ENCODE measurements at places on chromosomes 13 and 19.

DNA sequence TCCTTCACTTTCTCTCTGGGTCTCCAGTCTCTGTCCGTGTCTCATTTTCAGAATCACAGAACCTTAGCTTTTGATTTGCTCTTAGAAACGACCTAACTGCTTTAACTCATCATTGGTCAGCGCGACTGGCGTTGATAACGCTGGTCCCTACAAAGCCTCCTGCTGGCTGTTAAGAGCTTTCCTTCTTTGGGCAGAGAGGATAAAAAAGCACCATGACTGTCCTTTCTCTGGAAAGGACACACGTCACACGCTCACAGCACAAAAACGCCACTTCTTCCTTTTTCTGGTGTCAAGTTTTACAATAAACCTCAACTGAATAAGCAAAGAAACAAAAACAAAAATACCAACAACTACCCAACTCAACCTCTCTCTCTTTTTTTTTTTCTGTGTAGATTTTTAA lies 1.7 kb upstream of the KLK12 start:
- DNase-seq, result no peak

- no peak for DNase-seq
Observed at GRCh38 chr13:114035186-114035582, 61.3 kb upstream of the C13orf46 start.

GRCh38 chr19:30312582-30313352 lies 59.4 kb upstream of the ZNF536 start:
- DNase-seq, result no peak

DNA sequence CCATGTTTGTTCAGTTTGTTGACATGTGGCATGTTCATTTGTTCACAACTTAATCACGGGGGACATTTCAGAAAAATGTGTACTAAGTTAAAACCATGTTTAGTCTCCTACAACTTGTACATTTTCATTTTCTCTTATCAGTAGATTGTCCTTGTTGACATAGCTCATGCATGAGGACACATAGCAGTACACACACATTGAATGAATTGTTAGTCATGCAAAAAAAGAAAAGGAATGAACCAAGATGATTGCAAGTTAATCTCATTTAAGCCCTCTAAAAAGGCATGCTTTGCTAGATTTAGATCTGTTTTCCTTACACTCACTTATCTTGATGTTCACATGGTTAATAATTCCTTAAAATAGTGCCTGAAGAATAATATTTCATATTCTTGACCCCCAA lies 38.2 kb upstream of the AKAP11 start:
- DNase-seq, result no peak

DNA sequence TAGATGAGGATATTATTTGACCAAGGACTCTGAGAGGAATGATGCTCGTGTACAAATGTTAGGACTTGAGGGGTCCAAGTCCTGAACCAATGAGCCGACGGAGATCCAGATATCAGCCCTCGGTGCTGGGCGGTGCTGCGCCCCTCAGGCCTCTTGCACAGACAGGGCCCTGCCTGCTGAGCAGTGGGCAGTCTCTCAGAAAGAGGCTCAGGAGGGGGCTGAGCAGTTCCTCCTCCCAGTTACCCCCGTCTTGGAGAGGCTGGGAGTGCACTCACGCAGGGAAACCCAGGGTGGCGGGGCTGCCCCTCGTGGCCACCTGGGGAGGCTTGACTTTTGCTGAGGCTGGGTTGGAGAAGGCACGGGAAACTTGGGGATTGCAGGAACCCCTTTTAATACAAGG lies 18.4 kb downstream of the TEX29 start:
- DNase-seq, result no peak

DNA sequence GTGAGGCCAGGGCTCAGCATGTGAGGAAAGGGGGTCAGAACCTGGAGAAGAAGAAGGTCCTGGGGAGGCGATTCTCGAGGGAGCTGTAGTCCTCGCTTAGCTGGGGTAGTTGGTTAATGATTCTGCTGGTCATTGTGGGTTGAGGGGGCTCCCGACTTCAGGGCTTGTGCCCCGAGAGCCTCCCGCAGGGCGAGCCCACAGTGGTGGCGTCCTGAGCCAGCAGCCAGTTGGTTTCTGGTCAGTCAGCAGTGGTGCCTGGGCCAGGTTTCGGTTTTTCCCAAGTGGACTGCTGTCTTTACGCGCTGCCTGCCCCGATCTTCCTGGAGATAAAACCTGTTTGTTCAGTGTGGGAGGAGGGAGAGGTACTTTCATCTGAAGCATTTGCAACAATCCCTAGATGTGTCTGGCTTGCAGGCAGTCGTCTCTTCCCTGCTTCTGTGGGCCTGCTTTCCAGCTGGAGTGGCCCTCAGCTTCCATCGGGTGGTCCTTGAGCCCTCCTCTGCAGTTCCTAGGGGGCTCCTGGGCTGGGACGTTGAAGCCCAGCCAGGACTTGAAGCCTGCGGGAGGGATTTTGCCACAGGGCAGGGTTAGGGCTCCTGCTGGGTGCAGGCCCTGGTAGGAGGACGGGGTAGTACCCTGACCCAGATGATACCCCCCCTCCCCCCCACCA lies 3.2 kb downstream of the PTBP1 start:
- no peak for DNase-seq

DNA sequence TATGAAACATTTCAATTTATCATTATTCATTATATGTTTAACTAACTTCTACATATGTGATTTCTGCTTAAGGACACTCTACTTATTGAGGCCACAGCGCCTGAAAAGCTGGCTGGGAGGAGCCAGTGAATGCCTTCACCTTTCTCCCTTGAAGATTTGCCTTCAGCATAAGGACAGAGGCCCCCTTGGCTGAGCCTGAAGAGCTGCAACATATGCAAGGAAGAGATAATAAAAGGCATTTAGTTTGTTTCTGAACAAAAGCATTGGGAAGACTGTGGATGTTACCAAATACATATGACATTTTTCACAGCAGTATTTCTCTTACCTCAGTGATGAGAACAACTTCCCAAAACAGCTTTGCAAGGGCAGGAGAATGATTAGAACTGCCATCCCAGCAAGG lies 92.1 kb downstream of the ABCC4 start:
- DNase-seq, result no peak

DNA sequence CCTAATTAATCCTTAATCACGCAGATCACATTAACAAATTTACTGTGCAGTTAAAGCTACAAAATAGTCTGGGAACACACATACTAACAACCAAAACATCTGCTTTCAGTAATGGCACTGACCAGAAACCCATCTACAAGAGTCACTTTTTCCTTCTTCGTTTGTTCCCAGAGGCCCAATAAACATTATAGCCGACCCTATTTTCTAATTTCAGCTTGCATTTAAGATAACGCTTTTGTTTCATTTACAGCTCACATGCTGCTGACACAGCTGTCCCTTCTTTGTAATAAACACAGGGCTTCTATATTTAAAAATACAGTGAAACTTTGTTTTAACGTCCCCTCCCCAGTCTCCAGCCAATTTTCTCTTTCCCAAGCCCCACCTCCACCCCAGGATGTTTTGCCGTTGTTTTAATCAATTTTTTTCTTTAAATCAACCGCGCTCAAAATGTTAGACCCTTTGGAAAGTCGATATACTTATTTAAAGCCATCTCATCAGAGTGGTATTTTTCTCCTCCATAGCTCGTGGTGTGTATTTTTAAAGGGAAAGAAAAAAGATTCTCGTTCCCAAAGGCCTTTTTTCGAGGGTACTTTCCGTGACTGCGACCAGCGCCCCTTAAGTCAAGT lies 1.7 kb upstream of the WBP4 start:
- DNase-seq, result no peak

- no peak for DNase-seq
Observed at GRCh38 chr19:6610934-6611852, 20.2 kb upstream of the CD70 start.
